T47D (cell line): ENCODE measurements at places on chromosomes 6 and 20.

DNA sequence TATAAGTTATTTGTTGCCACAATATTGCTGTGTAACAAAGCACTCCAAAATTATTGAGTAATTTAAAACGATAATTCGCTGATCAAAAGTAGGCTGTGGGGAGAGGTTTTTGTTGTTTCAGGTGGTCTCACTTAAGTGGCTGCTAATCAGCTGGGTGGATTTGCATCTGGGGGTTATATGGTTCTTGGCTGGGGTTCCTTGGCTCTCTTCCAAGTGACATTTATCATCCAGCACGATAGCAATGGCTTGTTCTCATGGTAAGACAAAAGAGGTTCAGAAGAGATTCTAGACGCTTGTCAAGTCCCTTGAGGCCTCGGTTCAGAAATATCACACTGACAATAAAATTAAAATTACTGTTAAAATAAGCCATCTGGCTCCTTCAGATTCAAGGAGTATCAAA, 1648.8 kb downstream of the GRIK2 start:
- DNase-seq = no peak

DNA sequence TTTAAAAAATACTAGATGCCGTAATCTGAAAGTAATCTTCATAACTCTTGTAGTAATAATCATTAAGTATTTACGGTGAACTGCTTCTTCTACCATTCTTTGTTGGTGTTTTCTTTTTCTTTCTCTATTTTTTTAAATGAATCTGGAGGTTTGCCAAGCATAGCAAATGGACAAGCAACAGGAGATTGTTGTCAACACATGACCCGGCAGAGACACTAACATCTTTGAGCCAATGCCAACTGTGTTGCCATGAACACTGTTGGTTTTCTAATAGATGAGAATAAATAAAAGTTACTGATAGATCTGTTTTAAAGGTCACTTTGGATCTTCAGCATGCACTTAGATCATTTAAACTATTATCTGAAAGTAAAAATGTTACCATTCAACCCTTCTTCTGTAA, 523.6 kb upstream of the EYS start:
- DNase-seq = no peak

DNA sequence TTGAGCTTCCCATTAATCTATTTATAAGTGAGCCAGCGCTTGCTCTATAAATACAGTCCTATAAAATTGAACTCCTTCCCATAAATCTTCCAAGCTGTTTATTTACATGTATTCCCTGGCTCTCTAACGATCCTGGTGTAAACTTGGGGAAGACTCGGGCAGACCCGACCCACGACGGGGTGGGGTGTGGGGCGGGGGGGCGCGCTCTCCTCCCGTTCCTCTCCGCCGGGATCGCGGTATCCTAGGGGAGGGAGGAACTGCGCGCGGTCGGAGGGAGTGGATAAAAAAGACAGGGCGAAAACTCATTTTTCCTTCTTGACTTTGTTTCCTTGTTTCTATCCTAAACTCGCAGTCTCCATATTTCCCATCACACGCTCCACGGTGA, 31.1 kb downstream of the TFAP2B start:
- DNase-seq = peak; percentile 7

- DNase-seq = peak; percentile 45
Observed at GRCh38 chr6:96520171-96521115, 1.2 kb upstream of the UFL1 start.

DNA sequence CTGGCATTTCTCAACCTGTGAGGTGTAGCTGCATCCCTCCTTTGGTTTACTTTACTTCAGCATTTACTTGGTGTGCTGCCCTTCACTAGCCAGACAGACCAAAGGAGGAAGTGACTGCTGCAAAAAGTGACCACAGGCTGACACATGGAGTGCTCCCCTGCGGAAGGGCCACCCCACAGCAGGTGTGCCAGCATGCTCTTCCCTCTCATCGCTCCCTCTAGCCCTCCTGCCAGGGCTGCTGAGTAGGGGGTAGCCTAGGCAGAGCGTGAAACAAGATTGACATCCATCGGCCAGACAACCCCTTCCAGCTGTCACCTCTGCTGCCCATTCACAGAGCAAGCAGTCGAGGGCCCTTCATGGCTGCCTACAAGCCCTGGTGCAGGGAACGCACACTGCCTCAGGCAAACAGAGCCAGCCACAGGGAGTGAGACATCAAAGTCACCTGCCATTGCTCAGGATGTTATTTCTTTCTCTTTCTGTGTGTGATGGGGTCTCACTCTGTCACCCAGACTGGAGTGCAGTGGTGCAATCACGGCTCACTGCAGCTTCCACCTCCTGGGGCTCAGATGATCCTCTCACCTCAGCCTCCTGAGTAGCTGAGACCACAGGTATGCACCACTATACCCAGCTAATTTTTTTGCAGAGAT, 102.0 kb upstream of the RPS6KA2 start:
- DNase-seq = no peak

DNA sequence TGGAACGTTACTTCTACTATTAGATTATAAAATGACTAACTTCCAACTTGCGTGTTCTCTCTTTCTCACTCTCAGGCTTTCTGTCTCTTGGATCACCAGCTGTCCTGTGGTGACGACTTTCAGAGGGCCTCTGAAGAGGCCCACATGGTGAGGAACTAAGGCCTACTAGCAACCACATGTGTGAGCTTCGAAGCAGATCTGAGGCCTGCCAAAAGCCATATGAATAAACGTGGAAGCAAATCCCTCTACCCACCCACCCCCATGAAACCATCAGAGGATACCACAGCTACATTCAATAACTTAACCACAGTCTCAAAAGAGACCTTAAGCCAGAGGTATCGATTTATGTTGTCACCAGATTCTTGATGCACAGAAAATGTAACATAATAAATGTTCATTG, 13.5 kb upstream of the BMP5 start:
- no peak for DNase-seq

DNA sequence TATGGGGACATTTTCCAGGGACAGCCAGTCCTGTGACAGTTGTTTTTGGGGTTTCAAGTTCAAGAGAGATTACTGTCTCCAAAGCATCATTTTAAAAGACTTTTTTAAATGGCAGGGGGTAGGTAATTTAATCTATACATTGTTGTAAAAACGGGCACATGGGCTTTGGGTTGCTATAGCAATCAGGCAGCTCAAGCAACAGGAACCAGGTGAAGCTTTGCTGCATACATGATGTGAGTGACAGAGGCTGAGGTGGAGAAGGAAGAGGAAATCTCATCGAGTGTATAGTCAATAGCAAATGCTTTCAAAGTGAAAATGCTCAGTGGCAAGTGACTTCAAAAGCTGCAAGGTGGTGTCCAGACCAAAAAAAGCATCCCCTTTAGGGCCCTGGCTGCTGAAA, 277.4 kb upstream of the JAG1 start:
- DNase-seq = no peak

- DNase-seq = no peak
Observed at GRCh38 chr20:57408536-57409233, 17.5 kb downstream of the RBM38 start.

- DNase-seq = no peak
Observed at GRCh38 chr20:12528591-12529041, 480.2 kb upstream of the SPTLC3 start.

- DNase-seq = no peak
Observed at GRCh38 chr6:138541823-138542481, 42.7 kb upstream of the NHSL1 start.

DNA sequence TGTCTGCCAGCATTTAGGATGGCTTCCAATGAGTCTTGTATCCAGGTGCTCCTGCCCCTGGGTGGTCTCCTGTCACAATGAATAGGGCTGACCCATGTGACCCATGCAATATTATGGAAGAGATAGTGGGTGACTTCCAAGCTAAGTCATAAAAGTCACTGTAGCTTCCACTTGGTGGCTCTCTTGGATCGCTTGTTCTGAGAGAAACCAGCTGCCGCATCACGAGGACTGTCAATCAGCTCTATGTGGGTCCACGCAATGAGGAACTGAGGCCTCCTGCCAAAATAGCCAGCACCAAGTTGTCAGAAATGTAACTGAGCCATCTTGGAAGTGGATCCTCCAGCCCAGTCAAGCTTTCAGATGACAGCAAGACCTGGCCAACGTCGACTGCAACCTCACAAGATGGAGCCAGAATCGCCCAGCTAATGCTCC, 14.9 kb upstream of the MATN4 start:
- peak; percentile 85 for DNase-seq

DNA sequence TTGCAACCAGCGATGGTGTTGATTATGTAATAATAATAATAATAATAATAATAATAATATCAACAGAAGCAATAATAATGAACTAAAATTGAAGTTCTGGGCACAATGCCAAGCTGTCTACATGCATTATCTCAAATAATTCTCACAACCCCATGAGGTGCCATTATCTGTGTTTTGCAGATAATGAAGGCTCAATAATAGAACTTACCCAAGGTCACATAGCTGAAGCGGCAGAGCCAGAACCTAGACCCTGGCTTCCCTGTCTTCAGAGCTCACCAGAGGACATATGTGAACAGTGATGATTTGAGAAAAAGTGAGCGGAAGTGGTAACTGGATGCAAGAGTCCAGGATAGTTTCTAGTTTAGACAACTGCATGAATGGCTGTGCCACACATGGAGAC, 91.0 kb downstream of the HIVEP1 start:
- no peak for DNase-seq

GRCh38 chr6:25388776-25389175, 109.6 kb downstream of the CARMIL1 start:
- no peak for DNase-seq

DNA sequence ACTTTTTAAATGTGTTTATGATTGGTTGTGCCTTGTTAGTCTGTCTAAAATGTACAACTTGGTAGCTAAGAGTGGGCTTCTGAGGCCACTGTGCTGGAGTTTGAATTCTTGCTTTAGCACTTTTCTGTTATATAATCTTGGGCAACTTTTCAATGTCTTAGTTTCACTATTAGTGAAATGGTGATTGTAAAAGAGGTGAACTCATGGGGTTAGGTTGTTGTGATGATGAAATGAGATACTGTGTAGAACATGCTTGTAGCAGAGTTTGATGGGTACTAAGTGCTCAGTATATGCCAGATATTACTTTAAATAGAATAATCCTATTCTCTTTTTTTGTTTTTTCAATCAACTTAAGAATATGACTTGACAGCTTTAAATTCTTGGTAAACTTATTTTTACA, 624.7 kb downstream of the CD109 start:
- no peak for DNase-seq

- no peak for DNase-seq
Observed at GRCh38 chr20:14896569-14896968, 559.2 kb upstream of the FLRT3 start.

DNA sequence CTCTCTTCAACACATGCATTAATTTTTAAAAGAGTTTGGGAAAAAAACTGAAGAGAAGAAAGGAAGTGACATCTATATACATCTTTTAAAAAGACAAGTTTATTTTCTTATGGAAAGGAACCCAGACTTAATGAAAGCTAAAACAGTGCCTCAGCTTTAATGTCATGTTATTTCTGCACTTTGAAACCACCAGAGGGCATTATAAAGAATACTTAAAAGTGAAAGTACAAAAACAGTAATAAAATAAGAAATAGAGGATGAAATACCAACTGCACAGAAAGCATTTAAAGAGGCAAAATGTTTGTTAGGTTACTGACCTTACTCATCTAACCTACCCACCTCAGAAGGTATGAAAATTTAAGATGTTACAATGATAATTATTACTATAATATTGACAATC, 98.8 kb downstream of the HUS1B start:
- no peak for DNase-seq

GRCh38 chr6:40804905-40805304, 217.7 kb upstream of the LRFN2 start:
- no peak for DNase-seq

DNA sequence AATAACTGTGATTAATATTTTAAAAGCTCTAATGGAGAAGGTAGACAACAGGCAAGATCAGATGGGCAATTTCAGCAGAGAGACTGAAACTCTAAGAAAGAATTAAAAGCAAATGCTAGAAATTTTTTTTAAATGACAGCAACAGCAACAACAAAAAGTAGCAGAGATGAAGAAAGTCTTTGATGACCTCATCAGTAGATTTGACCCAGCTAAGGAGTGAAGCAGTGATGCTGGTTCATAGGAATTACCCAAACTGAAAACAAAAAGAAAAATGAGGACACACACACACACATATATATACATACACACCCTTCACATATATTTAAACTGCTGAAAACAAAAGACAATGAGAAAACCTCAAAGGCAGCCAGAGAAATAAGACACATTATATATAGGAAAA, 197.6 kb upstream of the ARID1B start:
- DNase-seq = no peak

DNA sequence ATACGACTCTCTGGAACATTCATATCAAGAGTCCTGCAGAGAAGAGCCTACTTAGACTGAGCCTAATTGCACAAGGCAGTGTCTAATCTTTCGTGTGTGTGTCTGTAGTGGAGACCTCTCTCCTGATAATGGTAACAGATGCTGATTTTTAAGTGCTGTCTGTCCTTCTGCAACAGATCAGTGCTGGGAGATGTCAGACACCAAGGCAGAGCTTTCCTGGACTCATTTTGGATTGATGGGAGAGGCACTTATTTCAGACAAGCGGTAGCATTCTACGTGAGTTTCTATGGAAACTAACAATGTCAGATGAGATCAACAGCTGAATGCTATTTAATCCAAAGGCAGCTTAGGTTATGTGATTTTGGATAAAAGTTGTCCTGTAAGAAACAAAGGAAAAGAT, 167.6 kb downstream of the PLCB4 start:
- no peak for DNase-seq

GRCh38 chr6:21527731-21528130, 65.8 kb upstream of the SOX4 start:
- DNase-seq = no peak

GRCh38 chr6:55497694-55498093, 81.3 kb downstream of the HMGCLL1 start:
- DNase-seq = no peak

- no peak for DNase-seq
Observed at GRCh38 chr6:89028774-89029173, 51.8 kb upstream of the PNRC1 start.

GRCh38 chr20:47546184-47547033, 44.7 kb downstream of the NCOA3 start:
- peak; percentile 52 for DNase-seq

DNA sequence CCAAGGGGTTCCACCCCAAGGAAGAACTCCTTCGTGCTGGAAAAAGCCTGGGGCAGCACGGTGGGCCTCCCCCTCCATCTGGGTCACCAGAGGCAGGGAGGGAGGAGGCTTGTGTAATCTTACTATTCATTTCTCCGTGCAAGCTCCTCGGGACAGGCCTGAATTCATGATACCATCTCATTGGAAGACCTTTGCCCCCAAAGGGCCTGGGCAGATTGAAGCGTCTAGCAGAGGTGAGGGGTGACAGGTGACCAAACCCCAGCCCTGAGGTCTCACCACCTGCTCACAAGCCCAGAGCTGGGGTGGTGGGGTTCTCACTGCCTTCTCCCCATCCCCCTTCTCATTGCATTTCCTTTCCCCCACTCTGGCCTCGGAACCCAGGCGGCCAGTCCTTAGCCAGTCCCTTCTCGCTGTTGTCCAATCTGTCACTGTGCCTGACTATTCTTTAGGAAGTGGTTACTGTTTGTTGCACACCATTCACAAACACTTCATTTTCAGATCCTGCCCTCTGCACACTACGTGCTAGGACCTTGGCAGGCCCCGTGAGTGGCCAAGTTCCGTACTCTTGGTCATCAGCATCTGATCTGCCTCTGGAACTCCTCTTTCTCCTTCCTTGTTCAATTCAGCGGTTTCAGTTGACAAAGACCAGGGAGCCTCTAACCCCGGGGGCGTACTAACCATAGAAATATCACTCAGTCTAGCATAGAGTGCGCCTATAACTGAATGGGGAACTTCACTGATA, 137.1 kb downstream of the LY86 start:
- DNase-seq = no peak

- no peak for DNase-seq
Observed at GRCh38 chr6:134245706-134246105, 72.2 kb downstream of the SGK1 start.

GRCh38 chr6:166612471-166612881, 14.6 kb downstream of the RPS6KA2 start:
- no peak for DNase-seq
